ENCODE measurements at places on chromosomes 2 and 18.
A peak's percentile ranks its signal among the peaks of the same experiment; 100 is the strongest.

DNA sequence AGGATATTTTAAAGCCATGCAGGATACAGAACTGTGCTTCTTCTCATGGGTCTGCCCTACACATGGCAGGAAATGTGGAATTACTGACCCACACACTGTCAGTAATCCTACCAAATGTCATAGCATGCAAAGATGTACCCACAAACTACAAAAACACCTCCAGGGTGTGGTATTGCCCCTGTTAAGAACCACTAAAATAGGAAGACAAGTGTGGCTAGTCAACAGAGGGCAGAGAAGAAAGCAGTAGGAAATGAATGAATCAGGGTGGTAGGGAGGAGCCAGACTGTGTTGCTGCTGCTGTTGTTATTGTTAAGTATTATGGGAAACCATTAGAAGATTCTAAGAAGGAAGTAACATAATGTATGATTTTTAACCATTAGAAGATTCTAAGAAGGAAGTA lies 556.7 kb upstream of the ACVR2A start:
- no peak for DNase-seq

DNA sequence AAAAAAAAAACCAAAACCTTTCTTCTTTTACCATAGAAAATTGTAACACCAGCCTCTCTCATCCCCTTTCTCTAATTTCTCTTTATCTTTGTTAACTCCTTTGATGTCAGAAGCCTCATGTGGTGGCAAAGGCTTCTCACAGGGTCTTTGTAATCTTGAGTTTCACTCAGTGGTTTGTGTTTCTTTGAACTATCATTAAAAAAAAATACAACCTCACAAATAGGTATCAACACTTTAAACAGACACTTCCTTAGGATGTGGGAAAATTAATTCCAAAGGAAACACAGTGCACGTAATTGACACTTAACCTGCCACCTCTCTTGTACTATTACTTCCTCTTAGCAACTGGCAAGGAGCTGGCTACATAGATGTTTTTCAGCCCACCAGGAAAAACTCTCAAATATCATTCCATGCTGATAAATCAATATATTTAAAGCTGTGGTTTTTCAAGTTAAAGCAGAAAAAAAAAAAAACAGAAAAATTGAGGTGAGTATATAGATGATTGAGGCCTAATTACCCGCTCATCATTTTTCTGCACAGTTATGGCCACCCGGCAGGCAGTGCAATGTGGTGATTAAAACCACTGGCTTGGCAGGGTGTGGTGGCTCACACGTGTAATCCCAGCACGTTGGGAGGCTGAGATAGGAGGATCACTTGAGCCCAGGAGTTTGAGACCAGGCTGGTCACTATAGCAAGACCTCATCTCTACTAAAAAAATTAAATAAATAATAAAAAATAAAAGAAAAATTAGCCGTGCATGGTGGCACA lies 193.5 kb downstream of the MYO3B start:
- no peak for DNase-seq

DNA sequence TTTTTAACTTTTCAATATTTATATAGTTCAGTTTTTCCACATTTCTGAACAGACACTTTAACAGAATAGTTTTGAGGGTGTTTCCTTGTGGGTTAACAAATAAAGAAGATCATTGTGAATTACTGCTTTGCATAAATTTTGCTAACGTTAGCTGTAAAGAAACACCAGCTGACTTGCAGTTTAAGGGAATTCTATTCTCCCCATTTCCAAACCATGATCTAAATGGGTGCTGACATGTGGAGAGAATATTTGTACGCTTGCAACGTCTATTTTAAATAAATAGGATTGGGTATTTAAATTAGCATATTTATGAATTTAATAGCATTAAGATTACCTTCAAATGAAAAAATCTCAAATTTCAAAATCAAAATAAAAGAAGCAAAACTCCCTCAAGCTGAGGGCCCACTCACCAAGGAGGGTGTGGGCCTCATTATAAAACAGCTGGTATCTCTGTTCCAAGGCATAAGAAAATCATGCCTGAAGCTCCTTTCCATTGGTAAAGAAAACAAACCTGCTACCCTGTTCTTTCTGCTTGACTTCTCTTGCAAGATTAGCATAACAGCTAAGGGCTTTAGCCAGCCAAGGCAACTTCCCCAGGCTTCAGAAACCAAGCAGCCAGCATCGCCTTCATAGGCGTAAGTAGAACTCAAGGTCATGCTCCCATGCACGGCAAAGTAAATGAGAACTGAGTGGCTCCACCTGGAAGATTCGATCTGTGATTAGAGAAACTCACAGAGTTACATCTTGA lies 3.2 kb downstream of the MRO start:
- no peak for DNase-seq

- no peak for DNase-seq
These were observed 8.7 kb downstream of the OSBPL1A start for GRCh38 chr18:24388957-24389356.

GRCh38 chr2:96663829-96664228 lies 21.3 kb downstream of the FER1L5 start:
- no peak for DNase-seq

GRCh38 chr18:55324166-55324565 lies 263.8 kb downstream of the TCF4 start:
- no peak for DNase-seq

DNA sequence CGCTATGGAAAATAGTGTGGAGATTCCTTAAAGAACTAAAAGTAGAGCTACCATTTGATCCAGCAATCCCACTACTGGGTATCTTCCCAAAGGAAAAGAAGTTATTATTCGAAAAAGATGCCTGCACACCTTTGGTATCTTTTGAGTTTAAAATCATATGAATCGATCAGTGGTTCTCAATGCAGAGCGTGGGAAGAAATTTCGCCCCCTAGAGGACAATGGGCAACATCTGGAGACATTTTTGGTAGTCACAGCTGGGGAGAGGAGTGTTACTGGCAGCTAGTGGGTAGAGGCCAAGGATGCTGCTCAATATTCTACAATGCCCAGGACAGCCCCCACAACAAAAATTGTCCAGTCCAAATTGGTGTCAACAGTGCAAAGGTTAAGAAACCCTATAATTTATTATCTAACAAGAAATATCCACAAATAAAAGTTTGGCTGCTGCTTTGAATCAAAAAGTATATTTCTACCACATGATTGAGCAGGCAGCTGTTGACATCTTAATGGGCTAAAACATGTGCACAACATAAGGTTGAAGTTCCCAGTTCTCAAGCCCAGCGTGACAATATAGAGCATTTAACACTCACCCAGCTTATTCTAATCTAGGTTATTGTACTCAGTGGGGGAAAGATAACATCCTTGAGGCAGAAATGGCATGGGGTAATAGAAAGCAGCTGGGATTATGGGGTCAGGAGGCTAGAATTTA lies 425.7 kb downstream of the LRATD1 start:
- no peak for DNase-seq

DNA sequence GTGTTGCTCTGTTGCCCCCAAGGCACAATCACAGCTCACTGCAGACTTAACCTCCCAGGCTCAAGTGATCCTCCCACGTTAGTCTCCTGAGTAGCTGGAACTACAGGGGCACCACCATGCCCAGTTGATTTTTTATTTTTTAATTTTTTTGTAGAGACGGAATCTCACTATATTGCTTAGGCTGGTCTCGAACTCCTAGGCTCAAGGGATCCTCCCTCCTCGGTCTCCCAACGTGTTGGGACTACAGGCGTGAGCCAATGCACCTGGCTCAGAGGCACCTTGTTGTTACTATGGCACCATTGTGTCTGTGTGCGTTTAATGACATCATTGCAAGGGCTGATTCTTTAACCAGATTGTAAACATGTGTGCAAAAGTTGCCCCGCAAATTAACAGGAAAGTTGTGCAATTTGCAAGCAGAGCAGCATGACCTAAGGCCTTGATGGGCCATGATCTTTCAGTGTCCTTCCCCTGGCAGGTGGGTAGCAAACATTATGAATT lies 22.6 kb downstream of the TCF23 start:
- DNase-seq: peak; percentile 40

GRCh38 chr18:74328206-74328605 lies 12.6 kb downstream of the C18orf63 start:
- DNase-seq: no peak

- no peak for DNase-seq
These were observed 2082.3 kb upstream of the CELF4 start for GRCh38 chr18:39647627-39648534.
